Activated T-cell treated with anti-CD3 and anti-CD28 coated beads for 4 hours (primary cell): ENCODE measurements at places on chromosomes 7 and 10.

GRCh38 chr7:128891942-128892269, 18.6 kb downstream of the KCP start:
- DNase-seq: no peak

- DNase-seq: peak; percentile 36
These were observed 122.7 kb downstream of the MAD1L1 start for GRCh38 chr7:2109936-2110609.

DNA sequence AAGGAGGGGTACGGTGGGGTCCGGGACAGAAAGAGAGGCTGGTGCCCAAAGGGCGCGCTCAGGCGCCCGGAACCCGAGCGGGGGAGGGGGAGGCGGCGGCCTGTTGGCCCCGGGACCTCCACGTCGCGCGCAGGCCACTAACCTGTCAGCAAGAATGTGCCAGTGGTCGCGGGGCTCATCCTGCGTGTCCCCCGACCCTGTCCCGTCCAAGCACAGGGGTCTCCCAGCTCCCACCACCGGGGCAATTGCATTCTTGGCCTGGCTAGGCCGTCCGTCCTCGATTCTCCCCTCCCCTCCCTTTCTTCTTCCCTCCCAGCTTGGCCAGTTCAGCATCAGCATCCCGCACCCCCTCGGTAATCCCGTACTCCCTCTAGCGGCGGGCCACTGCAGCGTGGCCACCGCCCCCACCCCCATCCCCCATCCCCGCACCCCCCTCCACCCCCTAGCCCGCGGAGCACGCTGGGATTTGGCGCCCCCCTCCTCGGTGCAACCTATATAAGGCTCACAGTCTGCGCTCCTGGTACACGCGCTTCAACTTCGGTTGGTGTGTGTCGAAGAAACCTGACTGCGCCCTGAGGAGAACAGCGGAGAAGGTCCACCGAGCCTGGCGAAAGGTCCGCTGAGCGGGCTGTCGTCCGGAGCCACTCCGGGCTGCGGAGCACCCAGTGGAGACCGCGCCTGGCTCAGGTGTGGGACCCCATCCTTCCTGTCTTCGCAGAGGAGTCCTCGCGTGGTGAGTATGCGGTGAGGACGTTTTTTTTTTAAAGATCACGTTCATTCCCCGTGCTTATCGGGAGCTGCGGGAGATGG, at the start of gene SGCE:
Gene SGCE, minus strand, starts transcription at position 286 of the 810 bp plus-strand sequence. Its CDS starts 35 bp downstream, at position 251.
- DNase-seq: peak; percentile 13

DNA sequence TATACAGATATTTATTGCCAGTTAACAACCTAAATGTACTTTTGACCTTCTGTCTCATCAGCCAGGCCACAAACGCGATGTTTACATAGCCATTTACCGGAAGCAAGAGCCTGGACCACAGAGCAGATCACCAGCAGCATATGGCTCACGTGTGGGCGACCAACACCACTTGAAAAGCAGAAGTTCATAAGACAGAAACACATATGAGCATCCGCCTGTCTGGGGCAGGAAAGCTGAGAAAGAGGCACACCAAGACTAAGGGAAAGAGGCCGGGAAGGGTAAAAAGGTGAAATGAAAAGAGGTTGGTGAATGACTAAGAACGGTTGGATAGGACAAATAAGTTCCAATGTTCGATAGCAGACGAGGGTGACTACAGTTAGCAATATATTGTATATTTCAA, 1.3 kb downstream of the ABCB1 start:
- peak; percentile 13 for DNase-seq

GRCh38 chr10:31352436-31353226, 33.6 kb downstream of the ZEB1 start:
- DNase-seq: no peak

DNA sequence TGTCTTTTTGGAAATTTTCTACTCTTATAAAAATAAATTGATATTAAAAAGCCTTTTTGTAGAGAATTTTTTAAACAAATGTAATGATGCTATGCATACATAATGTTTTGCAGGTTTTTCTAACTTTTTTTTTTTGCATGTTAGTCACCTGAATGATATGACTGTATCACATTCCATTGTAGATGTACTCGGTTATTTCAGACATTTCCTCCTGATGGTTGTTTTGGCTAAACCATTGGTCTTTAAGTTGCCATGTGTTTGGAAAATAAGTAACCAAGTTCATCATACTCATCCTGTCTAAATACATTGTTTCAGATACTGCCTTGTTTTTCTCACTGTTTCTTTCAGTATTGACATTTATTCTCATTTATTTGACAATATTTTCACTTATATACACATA, 25.8 kb downstream of the NHLRC2 start:
- no peak for DNase-seq
